CD4-positive, alpha-beta T cell treated with Interleukin-4 for 1 hour (primary cell): ENCODE measurements at places on chromosomes 2 and 18.

GRCh38 chr2:14907014-14907612, 274.6 kb downstream of the LRATD1 start:
- DNase-seq = no peak

DNA sequence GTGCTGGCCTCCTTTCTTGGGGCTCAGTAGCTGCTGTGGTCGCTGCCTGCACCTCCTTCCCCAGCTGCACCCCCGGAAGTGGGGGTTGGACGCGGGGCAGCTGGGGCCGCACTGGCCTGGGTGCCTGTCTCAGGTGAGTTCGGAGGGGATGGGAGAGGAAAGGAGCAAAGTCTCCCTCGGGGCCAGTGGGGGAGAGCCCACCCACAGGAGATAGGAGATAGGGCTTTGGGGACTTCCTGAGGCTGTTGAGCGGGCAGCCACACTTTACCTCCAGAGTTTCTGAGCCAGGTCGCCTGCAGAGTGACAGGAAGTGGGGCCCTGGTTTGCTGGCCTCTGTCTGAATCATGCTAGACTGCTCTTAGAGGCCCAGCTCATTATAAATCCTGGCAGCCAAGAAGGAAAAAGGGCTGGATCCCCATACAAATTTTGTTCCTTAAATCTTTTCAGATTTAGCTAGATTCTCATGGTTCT, 8.1 kb downstream of the MBP start:
- peak; percentile 63 for DNase-seq

- no peak for DNase-seq
Observed at GRCh38 chr2:7913974-7914373, 767.9 kb upstream of the ID2 start.

DNA sequence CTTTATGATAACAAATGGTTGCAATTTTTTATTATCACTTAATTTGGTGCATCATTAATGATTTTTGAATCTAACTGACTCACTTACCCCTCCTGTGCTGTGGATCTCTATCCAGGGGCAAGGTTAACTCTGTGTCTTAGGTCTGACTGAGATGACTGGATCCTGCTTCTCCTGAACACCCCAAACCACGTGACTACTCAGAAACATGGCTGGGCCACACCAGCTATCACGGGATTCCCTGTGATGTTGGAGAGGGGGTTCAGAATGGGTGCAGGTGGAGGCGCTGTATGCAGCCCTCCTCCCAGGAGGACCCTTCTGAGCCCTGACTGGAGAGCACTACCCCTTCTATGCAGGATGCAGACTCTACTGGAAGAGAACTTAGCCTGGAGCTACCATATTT, 152.4 kb upstream of the CAPN13 start:
- DNase-seq = no peak

DNA sequence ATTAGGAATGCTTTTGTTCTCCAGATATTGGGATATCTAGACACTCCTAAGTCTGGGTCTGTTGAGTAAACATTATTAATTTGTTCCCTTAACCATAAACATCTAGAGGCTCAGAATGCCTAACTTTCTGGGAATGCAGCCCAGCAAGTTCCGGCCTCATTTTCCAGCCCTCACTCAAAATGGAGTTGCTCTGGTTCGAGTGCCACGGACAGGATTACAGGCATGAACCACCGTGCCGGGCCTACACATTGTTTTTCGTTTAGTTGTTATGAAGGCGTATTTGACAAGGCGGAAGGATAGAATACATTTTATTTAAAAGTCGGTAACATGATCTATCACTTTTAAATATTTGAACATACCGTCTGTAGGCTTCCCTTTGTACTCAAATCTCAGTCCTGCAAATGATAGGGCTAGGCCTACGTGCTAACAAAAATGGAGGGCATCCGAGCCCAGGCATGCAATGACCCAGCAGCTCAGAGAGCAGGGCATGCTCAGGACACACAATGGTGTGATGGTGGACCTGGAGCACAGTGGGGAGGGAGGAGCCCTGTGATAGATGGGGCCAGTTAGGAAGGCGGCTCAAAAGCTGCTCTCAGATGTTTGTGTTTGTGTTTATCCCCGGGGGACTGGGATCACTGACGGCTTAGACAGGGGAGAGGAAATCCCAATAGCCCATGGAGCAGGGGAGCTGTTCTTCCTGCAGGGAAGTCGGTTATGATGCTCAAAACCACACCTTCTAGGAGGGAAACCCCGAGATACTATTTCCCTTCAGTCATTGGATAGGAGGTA, 2.9 kb upstream of the SCYGR1 start:
- DNase-seq = no peak
